ENCODE measurements at places on chromosomes 2 and 18. TPM values are rescaled to one million over a fixed set of nuclear protein-coding genes. Genes with fewer than 3 reads are reported as not detected.

Gene SLC16A14
- 0.19 TPM for total RNA-seq

Gene FOXI3
- 0.14 TPM for total RNA-seq

Gene CD207
- total RNA-seq, result 0.16 TPM

Gene RMND5A
- total RNA-seq, result 59.9 TPM

Gene NHEJ1
- 29.6 TPM for total RNA-seq

- no peak for DNase-seq
These were observed 99.9 kb downstream of the RBBP8 start for GRCh38 chr18:23033056-23033455.

DNA sequence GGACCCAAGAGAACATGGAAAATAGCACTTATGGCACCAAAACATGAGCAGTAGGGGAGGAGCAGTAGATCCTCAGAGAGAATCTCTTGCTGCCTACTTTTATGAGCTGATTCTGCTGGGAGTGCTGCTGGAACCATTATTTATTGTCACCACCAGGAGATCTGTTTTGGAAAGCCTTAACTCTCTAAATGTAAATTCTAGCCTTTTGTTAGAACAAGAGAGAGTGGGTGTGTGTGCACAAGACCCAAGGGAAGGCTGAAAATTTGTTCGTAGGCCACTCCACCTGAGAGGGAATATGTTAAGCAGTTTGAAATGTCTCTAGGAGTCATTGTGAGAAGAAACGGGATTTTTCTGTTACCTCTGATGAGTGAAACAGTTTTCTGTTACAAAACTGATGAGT is 16.2 kb upstream of the FAM237A start:
- DNase-seq, result no peak

GRCh38 chr2:96916646-96917543 is 47.0 kb upstream of the SEMA4C start:
- no peak for DNase-seq

DNA sequence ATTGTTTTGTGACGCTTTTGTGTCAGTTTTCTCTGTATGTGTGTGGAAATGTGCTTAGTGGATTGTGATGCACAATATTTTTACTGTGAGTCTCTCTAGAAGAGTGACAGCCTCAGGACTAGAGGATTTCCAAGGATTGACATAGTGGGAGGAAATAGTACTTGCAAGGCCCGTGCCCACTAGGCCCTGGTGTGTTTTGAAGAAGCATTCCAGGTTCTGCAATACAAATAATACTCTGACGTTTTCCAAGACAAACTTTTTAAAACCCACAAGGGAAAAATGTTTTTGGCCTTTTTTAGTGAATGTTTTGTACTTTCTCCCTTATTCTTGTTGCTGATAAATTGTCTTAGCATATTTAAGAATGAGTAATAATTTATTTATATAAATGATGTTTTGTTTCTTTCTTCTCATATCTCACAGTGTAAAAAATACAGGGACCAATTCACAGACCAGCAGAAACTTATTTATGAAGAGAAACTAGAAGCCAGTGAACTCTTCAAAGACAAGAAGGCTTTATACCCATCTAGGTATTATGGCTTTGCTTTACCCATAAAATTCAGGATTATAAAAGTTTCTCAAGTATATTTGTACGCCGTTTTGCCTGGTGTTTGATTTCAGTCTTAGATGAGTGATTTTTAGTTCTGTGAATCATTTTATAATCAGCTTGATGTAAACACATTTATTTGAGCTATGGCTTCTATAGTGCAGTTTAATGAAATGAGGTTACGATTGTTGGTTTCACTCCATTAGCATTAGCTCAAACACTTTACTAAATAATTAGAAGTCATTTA is 165.6 kb downstream of the MYO1B start:
- no peak for DNase-seq

DNA sequence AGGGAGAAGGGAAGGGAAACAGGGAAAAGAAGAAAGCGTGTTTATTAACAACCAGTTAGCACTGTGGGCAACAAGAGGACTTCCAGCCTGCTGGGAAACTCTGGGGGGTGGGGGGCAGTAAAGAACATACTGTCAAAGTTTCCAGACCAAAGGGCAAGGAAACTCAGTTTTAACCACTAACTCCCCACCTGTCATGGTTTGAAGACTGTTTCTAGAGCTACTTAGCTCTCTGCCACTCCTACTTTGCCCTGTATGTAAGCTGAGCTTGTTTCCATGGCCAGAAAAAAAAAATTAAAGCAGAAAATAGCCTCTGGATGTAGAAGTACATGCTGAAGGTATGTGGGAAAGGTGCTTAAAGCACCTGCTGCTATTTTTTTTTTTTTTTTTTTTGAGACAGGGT is 11.0 kb upstream of the PTPN2 start:
- DNase-seq, result no peak

- DNase-seq, result no peak
These were observed 31.4 kb upstream of the CD226 start for GRCh38 chr18:69978732-69979715.

DNA sequence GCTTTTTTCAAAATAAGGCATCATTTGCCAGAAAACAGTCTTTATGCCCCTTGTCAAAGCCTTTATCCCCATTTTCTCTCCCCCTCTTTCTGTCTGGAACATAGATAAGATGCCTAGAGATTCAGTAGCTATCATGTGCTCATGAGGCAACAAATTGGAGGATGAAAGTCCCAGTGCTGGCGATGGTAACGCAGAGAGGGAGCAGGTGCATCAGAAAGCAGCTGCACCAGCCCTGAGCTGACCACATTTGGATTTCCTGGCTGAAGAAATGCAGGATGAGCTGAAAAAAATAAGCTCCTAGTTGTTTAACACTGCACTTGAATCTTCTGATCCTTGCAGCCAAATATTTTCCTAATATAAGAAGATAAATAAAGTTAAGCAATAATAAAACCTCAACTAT is 48.0 kb downstream of the LOXHD1 start:
- DNase-seq, result no peak

- DNase-seq, result no peak
These were observed 495 bp upstream of the ASIC4 start for GRCh38 chr2:219513787-219514186.

GRCh38 chr2:62369541-62370202 is 136.3 kb downstream of the TMEM17 start:
- no peak for DNase-seq

DNA sequence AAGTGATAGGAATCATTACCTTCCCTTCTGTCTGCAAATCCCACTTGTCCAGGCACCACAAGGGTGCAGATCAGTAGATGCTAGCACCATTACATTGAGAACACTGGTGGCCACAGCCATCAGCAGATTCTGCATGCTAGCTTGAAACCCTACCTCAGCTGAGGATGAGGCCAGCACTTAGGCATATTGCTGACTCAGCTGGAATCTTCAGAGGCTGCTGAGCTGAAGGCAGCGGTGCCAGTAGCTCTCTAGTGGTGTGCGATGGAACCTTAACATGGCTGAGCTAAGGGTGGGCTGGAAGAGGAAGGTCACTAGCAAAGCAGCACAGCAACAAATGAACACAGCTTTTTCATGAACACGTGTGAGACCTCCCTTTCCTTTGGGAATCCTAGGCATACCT is 19.0 kb upstream of the CPO start:
- no peak for DNase-seq

Measured in Caco-2 (cell line).